ENCODE measurements at places on chromosomes 1 and 21.
A peak's percentile ranks its signal among the peaks of the same experiment; 100 is the strongest.

- no peak for DNase-seq
Observed at GRCh38 chr1:73943270-73943669, 254.7 kb downstream of the LRRIQ3 start.

- no peak for DNase-seq
Observed at GRCh38 chr1:155962599-155963211, 15.6 kb downstream of the ARHGEF2 start.

- no peak for DNase-seq
Observed at GRCh38 chr1:81519987-81520386, 280.7 kb upstream of the ADGRL2 start.

DNA sequence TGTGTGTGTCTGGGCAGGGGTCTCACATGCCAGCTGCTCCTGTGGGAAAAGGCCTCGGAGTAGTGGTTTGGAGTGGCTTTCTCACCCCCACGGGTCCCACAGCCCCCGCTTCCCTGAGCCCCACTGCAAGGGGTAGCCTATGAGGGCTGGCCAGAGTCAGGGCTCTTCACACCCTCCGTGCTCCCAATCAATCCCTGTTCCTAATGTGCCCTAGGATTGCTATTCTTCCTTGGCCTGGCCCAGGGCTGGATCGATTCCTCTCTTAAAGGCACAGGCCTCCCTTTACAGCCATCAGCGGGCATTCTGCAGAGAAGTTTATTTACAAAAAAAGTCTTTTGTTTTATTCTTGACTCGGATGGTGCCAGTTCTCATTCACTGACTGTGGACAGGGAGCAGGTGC, 19.3 kb upstream of the ACTL8 start:
- DNase-seq = no peak

- DNase-seq = no peak
Observed at GRCh38 chr1:147292631-147293251, 50.3 kb downstream of the CHD1L start.

DNA sequence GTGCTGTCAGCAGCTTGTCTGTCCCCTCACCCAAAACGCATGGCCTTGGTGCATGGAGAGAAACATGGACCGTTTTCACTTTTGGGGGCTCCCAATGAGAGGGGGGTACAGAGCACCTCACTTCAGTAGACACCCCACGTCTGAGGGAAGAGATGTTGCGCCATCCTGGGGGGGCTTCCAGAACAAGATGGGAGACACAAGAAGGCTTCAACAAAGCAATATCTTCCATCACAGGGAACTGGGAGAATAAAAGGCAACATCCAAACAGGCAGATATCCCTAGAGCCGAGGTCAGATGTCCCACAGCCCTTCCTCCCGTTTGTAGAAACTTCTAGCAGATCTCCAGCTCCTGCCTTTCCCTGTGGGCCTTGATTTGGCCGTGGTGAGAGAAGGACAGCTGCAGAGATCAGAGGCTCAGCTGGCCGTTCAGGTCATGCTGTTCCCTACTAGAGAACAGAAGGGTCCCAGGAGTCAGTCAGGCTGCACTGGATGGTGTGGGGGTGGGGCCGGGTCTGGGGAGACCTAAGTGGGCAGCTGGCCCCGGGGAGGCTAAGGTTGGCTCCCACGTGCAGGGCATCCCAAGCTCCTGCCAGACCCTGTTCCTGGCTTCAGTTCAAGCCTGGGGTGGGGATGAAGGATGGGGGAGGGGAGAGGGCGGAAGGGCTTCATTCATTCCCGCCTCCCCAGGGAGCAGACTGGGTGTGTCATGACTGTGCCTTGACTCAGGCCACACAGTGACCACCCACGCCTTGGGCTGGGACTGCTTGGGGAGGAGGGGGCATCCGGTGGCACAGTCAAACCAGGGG, 4.4 kb downstream of the PLOD1 start:
- DNase-seq = no peak

DNA sequence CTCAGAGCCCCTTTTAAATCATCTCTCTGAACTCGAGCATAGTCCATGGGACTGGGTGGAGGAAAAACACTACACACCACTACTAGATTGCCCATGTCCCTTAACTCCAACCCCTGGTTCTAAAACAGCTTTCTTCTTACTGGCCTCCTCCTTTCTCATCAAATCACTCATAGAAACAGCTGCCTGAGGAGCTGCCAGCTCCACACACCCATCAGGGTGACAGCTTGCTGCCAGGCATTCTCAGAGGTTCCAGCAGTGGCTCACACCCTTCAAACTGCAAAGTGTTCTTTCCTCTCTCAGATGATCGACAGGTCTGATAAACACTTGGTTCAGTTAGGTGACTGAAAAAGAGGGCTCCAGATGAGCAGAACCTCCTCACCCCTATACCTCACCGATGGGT, 543.0 kb upstream of the PLXNA2 start:
- DNase-seq = no peak

DNA sequence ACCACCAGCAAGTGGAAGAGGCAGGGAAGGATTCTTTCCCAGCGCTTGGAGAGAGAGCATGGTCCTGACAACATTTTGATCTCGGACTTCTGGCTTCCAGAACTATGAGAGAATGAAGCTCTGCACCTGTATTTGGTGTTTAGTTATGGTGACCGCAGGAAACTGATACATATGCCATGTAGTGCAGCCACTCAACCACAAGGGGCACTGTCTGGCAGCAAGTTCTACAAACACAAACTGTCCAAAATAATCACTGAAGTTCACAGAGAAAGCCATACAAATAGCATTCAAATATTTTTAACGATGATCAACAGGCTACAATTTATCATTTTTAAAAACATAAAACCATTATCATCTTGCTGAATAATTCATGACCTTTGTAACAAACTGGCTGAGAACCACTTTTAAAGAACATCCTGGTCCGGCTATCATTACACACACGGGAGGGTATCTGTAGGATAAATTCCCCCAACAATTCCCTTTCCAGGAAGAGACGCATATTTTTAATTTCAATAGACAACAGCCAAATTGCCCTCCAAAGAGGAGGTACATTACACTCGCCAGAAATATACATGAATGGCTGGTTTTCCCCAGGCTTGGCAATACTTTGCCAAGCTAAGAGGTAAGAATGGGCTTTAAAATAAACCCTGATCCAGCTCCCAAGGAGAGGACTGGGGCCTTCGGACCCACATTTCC, 9.2 kb upstream of the CBR3 start:
- DNase-seq = peak; percentile 72

DNA sequence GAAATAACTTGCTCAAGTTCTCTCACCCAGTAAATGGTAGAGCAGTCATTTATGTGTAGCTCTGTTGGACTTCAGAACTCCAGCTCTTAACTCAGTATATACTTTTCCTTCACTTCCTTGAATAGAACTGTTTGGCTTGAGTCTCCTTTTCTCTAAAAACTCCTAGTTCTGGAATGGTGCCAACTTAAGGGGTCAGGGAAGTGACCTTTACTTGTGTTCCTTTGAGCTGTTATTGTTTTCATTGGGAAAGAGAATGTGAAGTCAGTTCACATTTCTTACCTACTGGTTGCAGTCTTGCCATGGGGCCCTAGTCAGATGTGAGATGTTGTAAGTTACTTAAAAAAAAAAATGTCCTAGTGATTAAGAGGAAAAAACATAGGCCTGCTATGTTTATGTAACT, 77.0 kb upstream of the MACF1 start:
- DNase-seq = no peak

Measured in CD4-positive, alpha-beta T cell treated with Interleukin-17A for 4 hours (primary cell).